ENCODE measurements at places on chromosomes 2 and 18. TPM values are rescaled to one million over a fixed set of nuclear protein-coding genes. Genes with fewer than 3 reads are reported as not detected.
A peak's percentile ranks its signal among the peaks of the same experiment; 100 is the strongest.

DNA sequence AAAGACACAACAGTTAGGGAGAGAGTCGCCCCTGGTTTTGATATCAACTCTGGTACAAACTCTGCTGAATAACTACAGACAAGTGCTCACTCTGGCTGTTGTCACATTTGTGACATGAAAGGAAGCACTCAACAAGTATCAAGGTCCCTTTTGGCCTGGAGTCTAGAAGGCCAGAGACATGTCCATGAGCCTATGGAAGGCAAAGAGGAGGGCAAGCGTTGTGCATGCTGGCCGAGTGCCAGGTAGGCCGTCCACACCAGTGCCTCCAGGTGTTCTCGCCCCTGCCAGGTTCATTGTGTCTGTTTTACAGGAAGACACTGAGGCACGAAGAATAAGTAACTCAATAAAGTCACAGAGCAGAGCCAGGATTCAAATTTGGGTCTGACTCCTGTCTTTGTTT lies 21.1 kb downstream of the ILKAP start:
- DNase-seq, result no peak

DNA sequence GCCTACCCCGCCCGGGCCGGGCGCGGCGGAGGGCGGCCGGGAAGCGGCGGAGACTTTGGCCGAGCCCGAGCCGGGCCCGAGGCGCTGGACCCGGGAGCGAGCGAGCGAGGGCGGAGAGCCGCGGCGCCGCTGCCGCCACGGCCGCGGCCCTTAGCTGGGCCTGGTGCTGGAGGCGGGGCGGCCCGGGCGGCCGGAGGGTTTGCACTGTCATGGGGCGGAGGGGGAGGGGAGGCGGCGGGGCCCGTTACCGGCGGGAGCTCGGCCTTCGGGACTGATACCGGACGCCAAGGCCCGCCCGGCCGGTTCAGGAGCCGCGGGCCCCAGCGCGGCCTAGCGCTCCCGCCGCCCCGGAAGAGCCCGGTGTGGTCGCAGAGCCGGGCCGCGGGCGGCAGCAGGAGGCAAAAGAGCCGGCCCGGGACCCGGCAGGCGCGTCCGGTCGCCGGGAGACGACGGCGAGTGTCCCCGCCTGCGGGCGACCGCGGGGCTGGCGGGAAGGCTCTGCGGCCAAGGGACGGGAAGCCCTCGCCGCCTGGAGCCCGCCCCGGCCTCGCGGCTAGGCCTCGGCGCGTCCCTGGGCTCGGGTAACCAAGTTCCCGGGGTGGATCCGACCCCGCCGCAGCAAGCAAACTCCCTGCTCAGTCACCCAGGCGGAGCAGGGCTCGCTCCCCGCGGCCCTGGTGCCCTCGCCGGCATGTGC lies 697 bp downstream of the KCMF1 start:
- peak; percentile 64 for DNase-seq

DNA sequence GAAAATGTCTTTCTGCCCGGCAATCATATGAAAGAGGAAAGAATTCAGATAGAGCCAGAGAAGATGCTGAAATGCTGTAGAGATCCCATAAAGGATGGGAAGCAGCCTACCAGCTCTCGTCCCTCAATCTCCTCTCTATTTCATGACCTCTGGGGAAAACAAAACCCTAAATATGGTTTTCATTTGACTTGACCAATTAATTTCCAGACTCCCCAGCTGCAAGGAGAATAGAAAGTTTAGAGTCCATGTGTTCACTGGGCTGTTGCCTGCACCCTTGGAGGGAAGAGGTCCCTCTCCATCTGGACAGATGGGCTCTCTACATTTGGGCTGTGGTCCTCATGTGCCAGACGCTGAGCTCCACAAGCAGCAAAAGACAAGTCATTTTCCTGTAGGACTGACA lies 40.6 kb downstream of the CAPN13 start:
- no peak for DNase-seq

- no peak for DNase-seq
Observed at GRCh38 chr2:47239119-47239969, 84.2 kb upstream of the STPG4 start.

DNA sequence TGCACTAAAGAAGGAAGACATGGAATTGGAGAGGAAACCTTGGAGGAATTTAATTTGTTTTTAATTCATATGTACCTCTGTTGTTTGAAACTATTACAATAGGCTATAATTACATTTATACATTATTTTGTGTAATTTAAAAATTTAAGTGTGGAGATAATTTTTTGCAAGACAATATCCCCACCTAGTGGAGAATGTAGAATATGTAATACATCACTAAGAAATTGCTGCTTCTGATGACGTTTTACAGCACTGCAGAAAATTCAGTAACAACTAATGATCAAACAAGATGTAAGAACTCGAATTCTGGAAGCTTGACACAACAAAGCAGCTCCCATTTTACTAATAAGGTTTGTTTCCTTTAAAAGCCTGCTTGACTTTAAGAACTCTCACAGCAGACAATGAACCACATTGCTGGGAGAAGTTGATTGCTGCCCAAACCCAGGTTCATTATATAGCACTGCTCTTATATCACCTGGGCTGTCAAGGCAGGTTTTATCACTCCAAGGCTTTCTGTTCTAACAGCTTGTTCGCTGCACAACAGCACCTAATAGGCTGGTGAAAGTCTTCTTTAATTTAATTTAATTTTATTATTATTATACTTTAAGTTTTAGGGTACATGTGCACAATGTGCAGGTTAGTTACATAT lies 53.4 kb downstream of the THADA start:
- DNase-seq, result no peak

The HOXD12 gene
- not detected for total RNA-seq

DNA sequence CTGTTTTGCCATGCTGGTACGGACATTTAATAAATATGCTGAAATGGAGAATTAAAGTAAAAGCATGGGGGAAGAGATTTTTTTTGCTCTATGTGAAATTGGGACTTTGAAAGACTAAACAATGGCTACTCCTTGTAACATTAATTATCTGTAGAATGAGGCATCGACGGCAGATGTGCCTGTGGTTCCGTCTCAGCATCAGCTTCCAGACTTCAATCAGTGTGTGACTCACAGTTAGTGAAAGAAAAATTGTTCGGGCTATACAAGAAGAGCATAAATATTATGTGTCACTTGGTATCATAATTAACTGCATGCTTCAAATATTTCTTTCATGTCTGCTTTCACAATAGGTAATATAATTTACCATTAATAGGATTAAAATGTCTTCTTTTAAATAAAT lies 117.0 kb upstream of the SMIM21 start:
- no peak for DNase-seq

The AFG3L2 gene
- 31.6 TPM for total RNA-seq

- no peak for DNase-seq
Observed at GRCh38 chr2:56266761-56267414, 83.1 kb downstream of the CCDC85A start.

DNA sequence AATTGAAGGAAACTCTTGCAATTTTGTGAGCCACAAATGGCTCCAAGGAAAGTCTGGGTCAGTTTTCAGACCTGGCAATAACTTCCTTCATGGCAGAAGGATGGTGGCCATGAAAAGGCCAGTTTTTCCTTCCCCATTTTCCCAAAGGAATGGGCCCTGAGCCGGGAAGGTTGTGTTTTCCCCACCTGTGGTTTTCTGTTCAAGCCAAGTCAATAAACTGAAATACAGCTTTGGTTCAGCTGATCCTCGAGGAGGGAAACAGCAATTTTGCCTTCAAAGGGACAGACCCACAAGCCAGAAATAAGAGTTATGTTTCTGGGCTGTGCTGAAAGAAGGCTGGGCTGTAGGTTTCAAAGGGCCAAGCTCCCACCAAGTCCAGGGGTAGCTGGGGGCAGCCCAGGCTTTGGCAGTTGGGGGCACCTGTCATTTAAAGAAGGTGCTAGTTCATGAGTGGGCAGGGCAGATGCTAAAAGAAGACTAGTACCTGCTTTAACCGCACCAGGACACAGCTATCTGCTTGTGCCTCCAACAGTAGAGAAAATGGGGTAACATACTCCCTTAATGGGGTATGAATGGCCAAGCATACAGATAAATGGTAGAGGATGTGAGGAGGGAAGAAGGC lies 97.0 kb downstream of the TTC32 start:
- no peak for DNase-seq

DNA sequence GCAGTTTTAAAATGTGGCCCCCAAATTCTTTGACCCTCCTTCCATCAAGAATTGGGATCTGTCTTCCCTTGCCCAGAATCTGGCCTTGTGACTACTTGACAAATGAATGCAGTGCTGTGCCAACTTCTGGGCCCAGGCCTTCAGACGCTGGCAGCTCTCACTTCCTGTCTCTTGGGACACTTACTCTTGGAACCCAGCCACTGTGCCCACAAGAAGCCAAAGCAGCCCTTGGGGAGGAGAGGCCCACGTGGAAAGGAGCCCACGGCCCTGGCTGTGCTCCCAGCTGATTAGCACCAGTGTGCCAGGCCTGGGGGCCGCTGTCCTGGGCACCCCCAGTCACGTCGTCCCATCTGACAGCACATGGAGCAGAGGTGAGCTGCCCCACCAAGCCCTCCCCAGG lies 56.6 kb downstream of the RPL37A start:
- no peak for DNase-seq

The KIF5C gene
- total RNA-seq, result 17.0 TPM

DNA sequence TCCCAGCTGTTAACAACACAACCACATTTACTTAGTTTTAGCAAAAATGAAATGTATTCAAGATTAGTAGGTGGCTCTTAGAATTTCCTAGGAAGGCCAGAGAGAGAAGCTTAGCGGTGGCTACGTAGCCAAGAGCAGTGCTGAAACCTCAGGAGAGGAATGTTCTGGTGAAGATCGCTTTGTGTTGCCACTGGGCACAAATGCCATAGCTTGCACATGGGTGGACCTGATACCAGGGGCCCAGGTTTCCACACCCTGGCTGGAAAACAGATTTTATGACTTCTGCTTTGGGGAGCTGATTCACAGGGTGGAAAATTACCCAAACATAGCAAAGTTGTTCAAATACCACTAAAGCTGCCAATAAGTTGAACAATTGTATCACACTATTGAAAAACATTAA lies 43.4 kb downstream of the THUMPD2 start:
- no peak for DNase-seq

GRCh38 chr2:31894656-31895055 lies 116.2 kb downstream of the MEMO1 start:
- DNase-seq, result no peak

DNA sequence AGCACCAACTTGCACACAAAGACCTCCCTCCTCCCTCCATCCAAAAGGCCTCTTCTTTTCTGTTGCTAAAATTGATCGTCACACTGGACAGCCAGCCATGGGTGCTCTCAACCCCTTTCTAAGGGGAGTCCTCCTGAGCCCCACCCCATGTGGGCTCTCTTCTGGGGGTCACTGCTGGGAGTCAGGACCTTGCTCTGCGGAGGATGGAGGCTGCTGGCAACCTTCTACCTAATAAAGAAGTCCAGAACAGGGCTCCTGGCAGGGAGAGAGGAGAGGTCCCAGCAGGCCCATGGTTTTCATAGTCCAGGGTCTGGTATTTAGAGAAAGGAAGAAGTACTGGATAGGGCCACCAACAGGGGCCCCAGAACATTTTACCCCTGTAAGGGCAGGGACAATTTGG lies 67.6 kb upstream of the OTOS start:
- no peak for DNase-seq

The SLC9A4 gene
- not detected for total RNA-seq

The CCBE1 gene
- total RNA-seq, result 0.32 TPM

- no peak for DNase-seq
Observed at GRCh38 chr18:2953935-2954653, 58.9 kb downstream of the LPIN2 start.

- DNase-seq, result no peak
Observed at GRCh38 chr2:212176151-212176550, 362.5 kb downstream of the ERBB4 start.

The NT5C1B gene
- total RNA-seq, result not detected

DNA sequence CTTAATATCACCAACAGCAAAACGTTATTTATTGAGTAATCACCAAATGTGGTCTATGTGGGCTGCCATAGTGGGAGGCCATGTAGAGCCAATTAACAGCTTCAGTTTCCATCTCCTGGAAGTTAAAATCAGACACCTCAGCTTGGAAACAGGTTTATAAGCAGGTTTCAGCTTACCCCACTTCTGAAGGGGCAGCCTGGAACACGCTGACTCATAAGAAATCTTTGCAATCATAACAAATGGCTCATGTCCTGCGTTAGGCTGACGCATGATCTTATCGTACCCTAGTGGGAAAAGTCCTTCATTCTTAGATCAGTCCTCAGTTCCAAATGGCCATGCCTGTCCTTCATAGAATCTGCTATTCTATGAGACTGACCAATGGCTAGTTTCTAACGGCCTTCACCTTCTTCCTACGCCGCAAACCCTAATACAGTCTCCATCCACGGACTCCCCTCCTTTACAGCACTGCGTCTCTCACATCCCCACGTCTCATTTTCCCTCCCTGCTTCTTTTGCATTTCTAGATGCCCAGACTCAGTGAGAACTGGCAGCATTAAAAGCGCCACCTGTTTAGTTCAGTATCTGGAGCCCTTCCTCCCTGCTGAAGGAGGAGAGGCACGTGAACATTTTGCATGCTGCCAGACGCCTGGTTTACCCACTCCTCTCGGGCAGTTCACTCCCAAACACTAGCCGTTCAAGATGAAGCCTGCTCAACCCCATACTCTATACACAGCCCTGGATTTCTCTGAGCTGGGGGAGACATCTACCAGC lies 24.2 kb upstream of the BZW1 start:
- no peak for DNase-seq

The ADCYAP1 gene
- not detected for total RNA-seq

DNA sequence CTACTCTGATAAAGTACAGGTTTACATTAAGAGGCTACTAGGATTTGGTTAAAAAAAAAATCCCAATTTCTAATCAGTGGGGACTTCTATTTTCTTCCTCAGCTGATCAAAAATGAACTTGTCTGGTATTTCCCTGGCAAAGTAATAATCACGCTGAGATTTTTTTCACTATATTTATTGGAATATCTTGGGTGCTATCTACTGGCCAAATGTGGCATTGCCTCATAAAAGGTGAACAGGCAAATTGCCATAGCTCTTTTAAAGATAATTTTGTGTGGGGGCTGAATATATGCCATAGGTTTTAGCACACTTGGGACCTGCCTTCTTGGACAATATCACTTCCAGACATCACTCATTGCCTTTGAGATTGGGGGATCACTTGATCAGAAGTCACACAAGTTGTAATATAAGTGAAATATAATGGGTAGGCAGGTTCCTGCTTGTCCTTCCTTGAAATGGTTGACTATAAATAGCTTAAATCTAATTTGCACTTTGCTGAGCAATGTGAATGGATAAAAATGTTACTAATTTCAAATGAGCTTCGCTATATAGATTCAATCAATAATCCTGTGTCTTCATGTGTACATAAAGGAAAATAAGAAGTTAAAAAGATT lies 7.0 kb upstream of the NXPH2 start:
- DNase-seq, result no peak

DNA sequence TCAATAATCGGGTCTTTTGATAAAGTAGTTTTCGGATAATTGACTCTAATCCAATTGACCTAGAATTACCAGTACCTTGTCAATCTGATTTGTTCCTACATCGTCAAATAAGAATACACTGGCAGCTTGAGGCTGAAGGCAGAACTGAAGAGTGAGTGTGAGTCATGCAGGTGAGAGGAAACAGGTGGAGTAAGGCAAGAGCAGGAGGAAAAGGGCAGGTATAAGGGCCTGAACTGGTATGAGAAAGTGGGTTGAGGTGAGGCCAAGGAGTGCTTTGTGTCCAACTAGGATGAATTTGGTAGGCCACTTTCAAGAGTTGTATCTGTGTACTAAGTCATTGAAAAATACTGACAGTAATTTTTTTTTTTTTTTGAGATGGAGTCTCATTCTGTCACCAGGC lies 186.0 kb downstream of the ZNF385B start:
- no peak for DNase-seq

Measured in T-cell (primary cell).